CD14-positive monocyte (primary cell): ENCODE measurements at places on chromosomes 13 and 19.

DNA sequence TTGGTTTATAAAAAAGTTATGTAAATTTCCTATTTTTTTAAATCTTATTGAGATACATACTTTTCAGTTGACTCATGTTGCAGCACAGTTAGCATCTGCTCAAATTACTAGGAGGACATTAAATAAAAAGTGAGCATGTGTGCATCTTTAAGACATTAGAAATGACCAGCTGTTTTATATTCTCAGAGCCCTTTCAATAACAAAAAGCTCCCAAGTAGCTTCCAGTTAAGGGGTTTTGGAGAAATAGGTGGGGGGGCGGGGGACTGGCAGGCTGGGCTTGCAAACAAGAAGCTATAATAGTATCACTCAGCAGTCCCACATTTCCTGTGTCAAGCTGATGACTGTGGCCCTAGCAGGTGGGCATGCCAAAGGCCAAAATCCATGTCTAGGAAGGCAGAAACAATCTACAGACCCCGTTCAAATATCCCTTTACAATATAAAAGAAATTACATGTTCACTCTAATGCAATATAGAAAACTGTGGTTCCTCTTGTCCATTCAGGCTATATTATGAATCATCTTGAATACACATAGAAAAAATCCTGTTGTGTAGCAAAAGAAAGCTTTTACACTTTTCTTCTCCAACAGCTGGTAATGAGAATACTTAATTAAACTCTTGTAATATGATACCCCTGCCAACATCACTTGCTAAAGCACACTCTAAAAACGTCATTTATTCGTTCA is 1713.2 kb upstream of the SLC10A2 start:
- DNase-seq: no peak

GRCh38 chr13:30978981-30979956 is 46.8 kb downstream of the TEX26 start:
- no peak for DNase-seq

DNA sequence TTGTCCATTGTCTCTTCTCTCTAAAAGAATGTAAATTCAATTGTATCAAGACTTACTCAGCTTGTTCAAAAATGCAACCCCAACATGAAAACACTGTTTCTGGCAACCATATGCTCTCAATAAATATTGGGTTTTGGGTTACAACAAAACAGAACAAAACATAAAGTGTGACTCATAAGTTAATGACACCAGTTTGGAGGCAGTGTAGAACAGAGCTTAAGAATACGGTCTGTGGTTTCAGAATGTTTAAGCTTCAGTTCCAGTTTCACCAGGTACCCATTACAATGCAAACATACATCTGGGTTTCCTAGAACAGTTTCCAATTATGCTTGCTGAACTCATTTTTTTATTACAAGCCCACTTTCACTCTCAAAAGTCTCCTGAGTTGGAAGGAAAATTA is 285.8 kb upstream of the PCDH9 start:
- no peak for DNase-seq

- DNase-seq: no peak
Measured at GRCh38 chr19:53898166-53898565, 10.9 kb upstream of the CACNG7 start.

DNA sequence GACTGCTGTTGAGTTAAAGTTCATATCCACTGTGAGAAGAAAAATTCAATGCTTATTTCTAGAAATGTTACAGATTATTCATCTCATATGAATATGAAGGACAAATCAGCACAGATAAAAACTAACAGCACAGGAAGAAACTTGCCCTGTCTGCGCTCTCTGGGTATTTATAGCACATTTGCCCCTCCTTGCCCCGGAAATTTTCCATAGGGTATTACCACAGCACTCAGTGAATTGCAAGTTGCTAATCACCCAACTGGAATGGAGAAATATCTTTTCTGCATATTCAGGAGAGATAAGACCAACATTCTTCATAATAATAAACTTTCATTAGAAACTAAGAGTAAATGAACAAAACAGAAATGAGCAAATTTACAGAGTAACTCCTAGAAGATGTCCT is 318.0 kb upstream of the KLF12 start:
- DNase-seq: no peak

GRCh38 chr19:48338802-48339503 is 13.6 kb downstream of the EMP3 start:
- DNase-seq: no peak

DNA sequence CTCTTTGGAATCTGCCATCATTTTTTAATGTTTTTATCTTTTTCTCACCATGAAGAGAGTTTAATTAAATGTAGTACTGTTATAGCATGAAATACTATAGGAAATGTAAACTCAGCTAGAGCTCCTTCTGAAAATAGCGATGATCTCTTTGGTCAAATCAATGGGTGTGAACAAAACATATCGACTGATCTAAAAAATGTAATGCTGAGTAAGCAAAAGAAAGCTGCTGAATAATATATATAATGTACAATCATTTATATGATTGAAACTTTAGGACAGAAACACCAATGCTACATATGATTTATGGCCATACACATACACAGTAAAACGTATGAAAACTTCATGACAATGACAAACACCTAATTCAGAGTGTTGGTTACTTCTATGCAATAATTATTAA is 150.8 kb upstream of the TUBA3C start:
- DNase-seq: no peak

- DNase-seq: no peak
Measured at GRCh38 chr13:31016342-31017325, 84.2 kb downstream of the TEX26 start.

DNA sequence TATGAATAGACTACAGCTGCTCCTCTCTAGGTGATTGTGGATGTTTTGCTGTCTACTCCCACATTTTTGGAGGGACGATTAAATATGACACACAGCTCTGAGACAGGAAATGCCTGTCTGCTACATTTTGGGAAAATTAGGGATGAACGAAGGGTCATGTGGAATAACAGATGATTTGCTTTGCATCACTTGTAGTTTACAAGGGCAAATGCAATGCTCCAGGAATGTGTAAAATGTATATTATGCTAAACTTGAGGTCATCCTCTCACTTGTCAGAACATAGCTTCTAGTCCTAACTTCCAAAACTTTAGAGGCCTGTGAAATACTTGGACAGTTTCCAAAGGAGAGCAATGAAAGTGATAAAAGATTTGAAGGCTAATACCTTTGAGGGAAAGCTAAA is 284.2 kb upstream of the DACH1 start:
- DNase-seq: no peak

DNA sequence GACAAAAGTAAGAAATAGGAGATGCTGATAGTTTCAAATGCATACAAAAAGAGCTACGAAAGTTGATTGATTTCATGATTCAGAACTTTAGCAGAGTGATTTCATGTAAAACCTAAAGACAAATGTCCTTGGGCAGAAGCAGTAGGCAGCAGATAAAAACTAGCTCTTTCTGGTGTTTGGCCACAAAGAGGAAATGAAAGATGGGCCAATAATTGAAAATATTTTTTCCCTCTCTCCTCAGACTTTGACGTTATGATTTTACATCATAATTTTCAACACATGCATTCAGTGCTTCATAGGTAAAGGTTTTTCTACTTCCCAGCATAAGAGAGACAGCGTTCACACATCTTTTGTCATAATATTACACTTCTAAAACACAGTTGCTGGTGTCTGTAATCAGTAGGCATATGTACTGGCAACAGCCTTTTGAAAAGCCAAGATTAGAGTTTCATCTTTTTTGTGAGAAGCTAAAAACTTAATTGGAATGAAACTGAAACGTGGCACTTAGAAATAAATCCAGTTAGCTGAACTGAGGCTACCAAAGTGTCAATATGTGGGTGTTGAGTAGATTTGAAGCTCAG is 9.3 kb downstream of the SCEL start:
- DNase-seq: no peak

- no peak for DNase-seq
Measured at GRCh38 chr19:55256562-55257460, 2.0 kb downstream of the PPP6R1 start.

GRCh38 chr19:38915329-38916321 is 3.6 kb upstream of the CCER2 start:
- no peak for DNase-seq
